Bone marrow (tissue), 2 donors: ENCODE measurements at places on chromosomes 5 and 9.

- no peak for DNase-seq
Observed at GRCh38 chr5:31887556-31887955, 248.6 kb downstream of the PDZD2 start.

DNA sequence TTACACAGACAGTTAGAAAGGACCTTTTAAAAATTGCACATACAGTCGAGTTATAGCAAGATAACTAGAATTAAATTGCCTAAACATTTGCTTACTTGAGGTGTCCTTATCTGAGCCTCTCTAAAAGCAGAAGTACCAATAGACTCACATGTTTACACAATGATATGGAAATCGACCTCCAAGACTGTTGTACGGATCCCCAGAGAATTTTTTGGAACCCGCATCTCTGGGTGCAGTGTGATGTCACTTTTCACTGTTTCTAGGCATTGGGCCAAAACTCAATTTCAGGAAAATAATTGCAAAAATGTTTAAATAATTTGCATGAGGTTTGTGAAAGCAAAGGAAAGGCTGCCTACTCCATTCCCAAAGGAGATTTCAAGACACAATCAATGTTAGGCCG lies 63.1 kb upstream of the ATG10 start:
- no peak for DNase-seq

GRCh38 chr5:154474396-154475334 lies 3.4 kb downstream of the HAND1 start:
- no peak for DNase-seq

DNA sequence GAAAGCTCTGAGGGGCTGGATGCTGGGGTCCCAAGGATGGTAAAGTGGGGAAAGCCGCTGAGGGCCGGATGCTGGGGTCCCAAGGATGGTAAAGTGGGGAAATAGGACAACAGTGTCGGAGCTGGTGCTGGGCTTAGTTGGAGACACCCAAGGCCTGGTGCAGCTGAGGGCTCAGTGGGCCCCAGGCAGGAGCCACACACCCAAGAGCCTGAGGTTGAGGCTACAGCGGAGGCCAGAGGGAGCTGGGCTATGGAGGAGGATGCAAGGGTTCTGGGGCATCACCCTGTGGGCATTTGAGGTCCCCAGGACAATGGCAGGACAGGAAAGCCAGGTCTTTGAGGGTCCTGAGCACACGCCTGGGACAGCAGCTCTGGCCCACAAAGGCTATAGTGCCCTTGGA lies 19.1 kb upstream of the SLC9A3 start:
- DNase-seq: no peak

GRCh38 chr9:116646661-116647514 lies 40.2 kb upstream of the TRIM32 start:
- DNase-seq: no peak

DNA sequence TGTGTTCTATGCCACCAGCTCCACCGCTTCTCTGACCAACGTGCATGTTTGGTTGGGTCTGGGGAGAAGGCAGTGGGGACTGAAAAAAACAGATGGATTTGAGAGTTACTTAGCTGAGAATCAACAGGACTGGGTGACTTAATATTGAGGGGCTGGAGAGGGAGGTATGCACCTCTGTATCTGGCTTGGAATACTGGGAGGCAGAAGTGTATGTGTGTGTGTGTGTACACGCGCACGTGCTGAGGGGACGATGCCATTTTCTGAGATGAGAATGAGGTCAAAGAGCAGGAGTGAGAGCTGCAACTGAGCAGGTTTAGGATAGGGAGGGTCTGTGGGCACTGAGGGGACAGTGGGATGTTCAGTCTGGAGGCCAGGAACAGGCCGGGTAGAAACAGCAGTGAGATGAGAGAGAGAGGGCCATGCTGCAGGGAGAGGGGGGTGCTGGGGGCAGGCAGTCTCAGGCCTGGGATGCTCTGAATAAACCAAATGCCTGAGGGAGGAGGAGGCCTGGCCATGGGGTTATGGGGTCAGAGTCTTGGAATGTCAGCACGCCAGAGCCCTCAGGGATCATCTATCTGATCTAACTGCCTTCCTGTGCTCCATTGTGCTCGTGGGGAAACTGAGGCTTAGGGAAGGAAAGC lies 14.0 kb downstream of the PDGFRB start:
- no peak for DNase-seq

DNA sequence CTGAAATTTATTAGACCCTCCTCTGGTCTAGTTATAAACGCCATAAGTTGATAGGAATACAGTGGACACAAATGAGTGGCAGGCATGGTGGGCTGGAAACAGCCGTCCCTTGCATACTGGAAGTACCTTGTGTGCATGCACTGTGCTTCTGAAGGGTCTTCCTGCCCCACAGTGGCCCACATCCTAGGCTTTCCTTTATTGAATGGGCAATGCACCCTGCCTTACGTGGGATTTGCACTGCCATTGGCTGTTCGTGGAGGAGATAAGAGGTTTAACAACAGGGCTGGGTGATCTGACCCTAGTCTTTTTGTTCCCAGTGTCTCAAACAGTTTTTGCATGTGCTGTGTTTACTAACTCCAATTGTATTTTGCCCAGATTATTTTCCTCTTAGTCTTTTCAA lies 480.8 kb downstream of the GADD45G start:
- no peak for DNase-seq

- peak; percentile 1 for DNase-seq
Observed at GRCh38 chr9:104177003-104177611, 83.0 kb downstream of the SMC2 start.
